ENCODE measurements at places on chromosomes 16 and 17.

DNA sequence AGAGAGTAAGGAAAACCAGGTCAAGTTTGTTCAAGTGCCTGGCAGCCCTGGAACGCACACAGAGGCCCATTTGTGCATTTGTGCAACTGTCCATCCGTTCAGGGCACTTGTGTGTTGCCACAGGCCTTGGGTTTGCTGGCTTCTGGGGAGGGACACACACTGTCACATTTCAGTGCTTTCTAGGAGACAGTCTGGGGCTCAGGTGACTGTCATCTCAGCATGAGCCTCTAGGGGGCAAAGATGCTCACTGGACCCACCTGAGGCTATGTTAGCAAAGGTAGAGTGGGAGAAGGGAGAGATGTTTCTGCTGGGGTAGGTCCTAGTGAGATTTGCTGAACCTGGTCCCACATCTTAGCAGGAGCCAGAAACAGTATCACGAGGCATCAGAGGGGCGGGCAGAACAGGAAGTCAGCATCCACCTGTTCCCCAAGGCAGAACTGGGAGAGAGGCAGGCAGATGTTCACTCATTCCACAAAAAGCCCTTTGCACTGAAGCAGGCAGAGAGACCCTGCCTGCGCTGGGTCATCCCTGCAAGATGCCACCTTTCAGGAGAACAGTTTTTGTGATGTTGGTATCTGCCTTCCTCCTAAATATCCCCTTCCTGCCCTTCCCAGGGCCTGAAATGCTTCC, 48.5 kb downstream of the RAI1 start:
- DNase-seq, result peak; percentile 75

- DNase-seq, result peak; percentile 77
Measured at GRCh38 chr17:2215616-2216364, 87.8 kb downstream of the SMG6 start.

GRCh38 chr17:77959126-77959925, 823 bp downstream of the TNRC6C start:
- DNase-seq, result peak; percentile 48

- DNase-seq, result no peak
Measured at GRCh38 chr16:57474671-57475661, 11.3 kb downstream of the DOK4 start.

- DNase-seq, result peak; percentile 54
Measured at GRCh38 chr17:42050393-42051012, at the start of gene C17orf113. Gene C17orf113 (minus strand): TSS chr17:42050601. CDS start chr17:42043376, 7,225 bp downstream.

- no peak for DNase-seq
Measured at GRCh38 chr17:71963351-71963750, 157.5 kb upstream of the SOX9 start.

- DNase-seq, result no peak
Measured at GRCh38 chr16:4548124-4548523, 8.0 kb upstream of the C16orf96 start.

DNA sequence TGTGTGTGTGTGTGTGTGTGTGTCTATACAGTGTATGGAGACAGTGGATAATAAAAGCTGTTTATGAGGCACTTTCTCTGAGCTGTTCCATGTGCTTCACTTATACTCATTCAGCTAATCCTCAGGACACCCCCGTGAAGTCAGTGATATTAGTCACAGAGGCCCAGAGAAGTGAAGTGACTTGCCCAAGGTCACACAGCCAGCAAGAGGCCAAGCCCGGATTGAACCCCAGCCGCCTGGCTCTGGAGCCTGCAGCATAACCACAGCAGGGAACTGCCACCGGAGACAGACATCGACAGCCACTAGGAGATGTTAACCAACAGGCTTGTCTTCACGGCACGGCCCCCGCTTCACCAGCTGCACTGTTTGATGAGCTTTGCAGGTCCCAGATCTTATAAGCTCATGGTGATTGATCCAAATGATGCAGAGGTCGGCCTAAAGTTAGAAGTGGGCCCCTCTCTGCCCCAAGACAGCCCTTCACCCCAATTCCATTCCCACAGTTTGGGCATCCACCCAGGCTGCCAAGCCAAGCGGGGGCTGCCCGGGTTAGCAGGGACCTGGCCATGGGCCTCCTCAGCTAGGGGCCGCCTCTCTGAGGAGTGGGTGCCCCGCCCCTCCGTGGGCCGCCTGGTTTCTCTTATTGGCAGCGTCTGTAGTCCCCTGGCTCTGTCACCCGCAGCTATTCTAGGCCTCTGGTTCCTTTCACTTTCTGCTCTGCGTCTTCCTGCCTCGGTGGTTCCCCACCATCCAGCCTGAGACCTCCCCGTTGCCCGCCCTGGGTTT, 30.9 kb downstream of the SOCS1 start:
- peak; percentile 84 for DNase-seq

DNA sequence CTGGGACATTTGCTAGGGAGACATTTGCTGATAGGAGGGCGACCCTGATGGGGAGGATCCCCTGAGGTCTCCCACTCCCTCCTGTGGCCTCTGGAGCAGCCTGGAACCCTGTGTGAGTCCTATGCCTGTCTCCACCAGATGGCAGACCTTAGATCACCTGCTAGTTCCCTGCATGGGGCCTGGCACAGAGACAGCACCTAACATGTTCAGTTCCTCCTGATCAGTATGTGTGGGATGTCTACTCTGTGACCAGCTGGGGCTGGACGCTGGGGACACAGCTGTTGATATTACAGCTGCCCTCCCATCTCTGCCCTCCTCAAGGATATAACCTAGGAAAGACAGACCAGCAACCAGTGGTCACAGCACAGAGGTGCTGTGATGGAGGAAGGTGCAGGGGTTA, 1.1 kb upstream of the ADCY7 start:
- peak; percentile 75 for DNase-seq

- DNase-seq, result peak; percentile 64
Measured at GRCh38 chr16:84062734-84063640, 20.4 kb upstream of the SLC38A8 start.

DNA sequence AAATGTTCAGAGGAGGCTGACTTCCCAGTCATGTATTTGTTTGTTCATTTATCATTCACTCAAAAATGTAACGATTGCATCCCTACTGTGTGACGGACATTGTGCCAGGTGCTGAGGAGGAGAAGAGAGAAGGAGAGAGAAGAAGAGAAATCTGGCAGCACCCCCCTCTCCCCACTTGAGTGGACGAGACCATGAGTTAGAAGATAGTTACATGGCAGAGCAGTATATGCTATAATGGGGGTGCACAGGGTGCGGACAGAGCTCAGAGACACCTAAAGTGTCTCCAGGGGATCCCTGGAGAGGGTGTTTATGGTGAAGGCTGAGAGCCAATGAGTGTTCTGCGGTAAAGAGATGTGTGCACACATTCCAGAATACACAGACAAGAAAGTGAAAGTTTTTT, 6.6 kb upstream of the JPH3 start:
- no peak for DNase-seq

DNA sequence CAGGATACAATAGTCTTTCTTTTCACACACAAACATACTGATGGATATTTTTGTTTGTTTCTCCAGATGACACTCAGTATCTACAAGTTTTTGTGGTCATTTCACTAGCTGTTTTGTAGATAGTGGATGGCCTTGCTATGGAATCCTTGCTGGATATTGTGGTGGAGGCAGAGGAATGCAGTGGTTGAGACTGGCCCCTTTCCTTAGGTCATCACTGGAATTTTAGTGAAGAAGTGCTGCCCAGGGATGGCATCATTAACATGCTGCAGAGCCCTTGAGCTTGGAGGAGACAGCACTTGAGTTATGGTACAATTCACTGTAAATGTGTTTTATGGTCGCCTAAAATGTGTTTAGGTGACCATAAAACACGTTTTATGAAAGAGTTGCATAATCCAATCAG, 455.9 kb upstream of the HSBP1 start:
- DNase-seq, result no peak

DNA sequence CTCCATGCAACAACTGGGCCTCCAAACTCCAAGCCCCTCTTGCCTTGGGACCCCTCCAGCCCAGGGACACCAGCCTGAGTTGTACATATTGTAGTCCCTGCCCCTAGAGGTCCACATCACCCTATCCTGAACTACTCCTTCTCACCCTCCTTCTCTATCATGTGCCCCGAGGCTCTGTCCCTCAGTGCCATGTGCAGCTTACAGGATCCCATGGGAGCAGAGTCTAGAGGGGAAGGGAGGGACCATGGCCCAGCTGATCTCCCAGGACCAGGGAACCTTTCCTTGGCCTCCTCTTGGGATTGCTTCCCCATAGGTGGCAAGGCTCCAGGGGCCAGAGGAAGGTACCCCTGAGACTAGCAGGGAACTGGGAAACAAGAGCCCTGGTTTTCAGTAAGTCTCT, 35.3 kb downstream of the TMEM132E start:
- no peak for DNase-seq

DNA sequence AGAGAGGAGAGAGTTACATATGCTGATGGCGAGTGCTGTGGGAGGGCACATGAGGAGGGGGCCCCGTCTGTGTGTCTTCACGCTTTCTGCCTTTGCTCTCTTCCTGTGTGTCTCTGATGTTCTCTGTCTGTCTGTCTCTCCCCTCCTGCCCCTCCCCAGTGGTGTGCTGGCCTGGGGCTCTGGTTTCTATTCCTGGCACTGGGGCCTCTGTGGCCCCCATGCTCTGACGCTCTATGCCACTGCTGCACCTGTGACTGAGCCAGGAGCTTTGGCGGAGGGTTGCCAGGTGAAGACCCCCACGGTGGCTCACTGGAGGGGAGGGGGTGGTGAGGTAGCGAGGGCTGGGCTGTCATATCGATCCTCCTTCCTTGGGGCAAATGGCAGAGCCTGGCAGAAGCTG, 24.6 kb upstream of the BRD7 start:
- no peak for DNase-seq

DNA sequence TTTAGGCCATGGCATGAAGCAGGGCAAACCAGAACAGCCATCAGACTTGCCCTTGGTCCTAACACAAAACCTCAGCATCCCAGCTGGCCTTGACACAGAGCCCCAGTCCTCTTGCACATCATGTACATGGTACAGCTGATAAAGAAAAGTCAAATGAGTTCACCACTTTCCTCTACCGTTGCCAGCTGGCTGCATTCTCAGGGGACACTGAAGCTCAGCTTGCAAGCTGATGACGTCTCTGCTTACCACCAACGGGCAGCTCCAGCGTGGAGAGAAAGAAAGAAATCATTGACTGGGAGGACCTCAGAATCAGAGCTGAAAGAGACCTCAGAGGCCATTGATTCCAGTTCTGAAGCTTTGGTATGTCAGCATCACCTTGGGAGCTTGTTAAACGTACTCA, 80.7 kb upstream of the CES5A start:
- no peak for DNase-seq

DNA sequence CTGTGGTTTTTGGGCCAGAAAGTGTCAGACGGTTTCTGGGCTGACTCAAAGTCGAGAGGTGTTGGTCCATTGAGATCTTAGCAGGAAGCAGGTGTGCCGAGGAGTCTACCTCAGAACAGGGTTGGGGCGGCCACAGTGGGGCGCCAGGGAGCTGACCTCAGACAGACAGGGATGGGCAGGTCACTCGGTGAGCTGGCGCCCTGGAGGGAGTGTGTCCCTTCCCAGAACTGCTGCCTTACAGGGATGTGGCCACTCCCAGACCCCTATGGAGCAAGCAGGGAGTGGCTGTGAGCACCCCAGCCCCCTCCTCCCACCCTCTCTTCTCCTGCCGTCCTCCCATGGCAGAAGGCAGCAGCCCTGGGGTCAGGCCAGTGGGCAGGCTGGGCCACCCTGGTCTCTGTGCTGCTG, 14.0 kb upstream of the DPEP1 start:
- DNase-seq, result peak; percentile 45

DNA sequence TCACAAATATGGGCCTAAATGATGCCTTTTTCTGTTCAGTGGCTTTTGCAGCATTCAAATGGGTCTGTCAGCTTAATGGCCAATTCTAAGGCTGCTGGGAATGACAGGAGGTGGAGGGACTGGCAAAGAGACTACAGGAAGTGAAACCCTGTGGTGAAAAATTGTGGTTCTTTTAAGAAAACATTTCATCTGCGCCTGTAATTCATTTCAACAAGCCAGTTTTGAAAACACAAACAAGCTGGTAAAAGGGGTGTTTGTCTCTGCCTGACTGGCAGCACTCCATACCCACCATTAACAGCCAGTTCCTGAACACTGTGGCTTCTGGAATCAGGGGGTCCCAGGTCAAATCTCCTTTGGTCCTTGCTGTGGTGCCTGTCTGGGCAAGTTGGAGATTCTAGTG, 3.6 kb upstream of the KDM8 start:
- DNase-seq, result peak; percentile 42

GRCh38 chr16:70421473-70422311, 17.2 kb downstream of the ST3GAL2 start:
- no peak for DNase-seq

DNA sequence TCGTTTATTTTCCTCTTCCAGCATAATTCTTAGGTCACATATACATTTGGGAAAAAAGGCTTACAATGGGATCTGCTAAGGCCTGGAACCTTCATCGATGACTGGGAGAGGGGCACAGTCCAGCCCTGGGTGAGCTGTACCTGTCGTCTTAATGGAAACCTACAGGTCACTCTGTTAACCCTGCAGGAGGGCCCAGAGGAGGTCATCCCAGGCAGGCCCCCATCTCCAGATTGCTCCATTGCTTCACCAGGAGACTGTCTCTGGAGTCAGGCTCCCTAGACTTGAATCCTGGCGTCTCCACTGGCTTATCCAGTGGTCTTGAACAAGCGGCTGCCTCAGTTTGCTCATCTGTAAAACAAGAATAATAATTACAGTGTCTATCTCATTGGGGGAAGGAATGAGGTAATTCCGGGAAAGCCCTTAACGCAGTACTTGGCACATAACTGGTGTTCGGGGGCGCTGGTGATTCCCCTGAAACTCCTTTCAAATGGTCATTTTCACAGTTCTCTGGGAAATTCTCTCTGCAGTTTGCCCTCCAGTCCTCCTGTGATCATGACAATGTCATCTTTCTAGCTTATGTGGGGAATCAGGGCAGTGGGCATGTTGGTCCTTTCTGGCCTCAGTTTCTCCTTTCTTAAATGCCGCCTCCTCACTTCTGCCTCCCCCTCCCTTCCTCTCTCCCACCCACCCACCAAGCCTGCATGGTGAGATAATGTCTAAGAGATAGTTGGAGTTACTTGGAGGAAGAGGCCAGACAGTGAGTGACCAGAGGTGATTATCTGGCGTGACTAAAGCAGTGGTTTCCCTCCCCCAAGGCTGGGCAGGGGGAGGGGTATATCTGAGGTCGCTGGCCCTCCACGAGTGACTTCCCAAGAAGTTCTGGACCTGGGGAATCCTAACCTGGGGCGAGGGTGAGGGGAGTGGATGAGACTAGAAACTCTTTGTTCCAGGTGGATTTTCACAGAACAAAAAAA, 31.3 kb upstream of the TAC4 start:
- no peak for DNase-seq

GRCh38 chr17:78839235-78839761, 1.3 kb downstream of the USP36 start:
- DNase-seq, result no peak

DNA sequence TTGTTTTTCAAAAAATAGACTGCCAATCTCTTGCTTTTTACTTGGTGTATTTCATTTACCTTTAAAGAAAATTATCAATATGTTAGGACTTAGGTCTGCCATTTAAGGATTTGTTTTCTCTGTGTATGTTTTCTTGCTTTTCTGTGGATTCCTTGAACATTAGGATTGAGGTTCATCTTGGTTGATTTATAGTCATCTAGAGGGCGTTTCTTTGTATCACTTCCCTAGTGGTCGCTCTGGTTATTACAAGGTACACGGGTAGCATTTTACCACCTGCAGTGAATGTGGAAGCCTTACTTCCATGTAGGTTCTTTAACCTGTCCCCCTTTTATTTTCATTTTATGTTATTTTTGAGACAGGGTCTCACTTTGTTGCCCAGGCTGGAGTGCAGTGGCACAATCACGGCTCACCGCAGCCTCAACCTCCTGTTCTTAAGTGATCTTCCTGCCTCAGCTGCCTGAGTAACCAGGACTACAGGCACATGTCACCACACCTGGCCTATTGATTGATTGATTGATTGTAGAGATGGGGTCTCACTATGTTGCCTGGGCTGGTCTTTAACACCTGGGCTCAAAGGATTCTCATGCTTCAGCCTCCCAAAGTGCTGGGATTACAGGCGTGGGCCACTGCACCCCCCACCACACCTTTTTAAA, 35.2 kb upstream of the CBX4 start:
- peak; percentile 42 for DNase-seq

All from CD4-positive, alpha-beta T cell treated with Interleukin-6 for 4 hours (primary cell).